Posterior vena cava (tissue), 2 donors: ENCODE measurements at places on chromosomes 5 and 9. TPM values are rescaled to one million over a fixed set of nuclear protein-coding genes. Genes with fewer than 3 reads are reported as not detected.

- DNase-seq, result no peak
Observed at GRCh38 chr9:119818726-119819435, 449.6 kb upstream of the BRINP1 start.

DNA sequence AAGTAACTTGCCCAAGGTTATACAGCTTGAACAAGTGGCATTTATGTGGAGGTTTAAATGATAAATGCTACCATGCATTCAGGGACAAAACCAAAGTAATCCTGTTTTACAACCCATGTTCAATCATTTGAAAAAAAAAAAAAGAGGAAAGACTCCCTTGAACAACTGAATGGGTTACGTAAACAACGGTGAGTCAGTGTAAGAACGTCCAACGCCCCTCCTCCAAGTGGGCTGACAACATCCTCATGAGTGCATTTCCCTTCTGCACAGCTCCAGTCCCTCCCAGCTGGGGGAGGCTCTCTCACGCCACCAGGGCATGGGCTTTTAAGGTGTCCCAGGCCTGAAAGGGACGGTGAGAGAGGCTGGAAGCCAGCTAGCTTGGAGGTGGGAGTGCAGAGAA is 90.0 kb downstream of the PRRT1B start:
- DNase-seq, result peak; percentile 94

- no peak for DNase-seq
Observed at GRCh38 chr5:87442419-87442818, 29.7 kb upstream of the CCNH start.

GRCh38 chr5:33174383-33174782 is 266.4 kb upstream of the TARS1 start:
- DNase-seq, result no peak

- no peak for DNase-seq
Observed at GRCh38 chr5:3191585-3191984, 404.0 kb upstream of the IRX1 start.

GRCh38 chr5:154916874-154917273 is 21.1 kb downstream of the GEMIN5 start:
- DNase-seq, result no peak

The HSD17B3 gene
- total RNA-seq, result not detected

The ZNF354C gene
- 6.3 TPM for total RNA-seq

The ARHGEF39 gene
- 0.46 TPM for total RNA-seq

The CCL21 gene
- 161 TPM for total RNA-seq

The TEK gene
- total RNA-seq, result 14.5 TPM

The SPATA31D4 gene
- total RNA-seq, result not detected

The IL9 gene
- total RNA-seq, result not detected
